ENCODE measurements at places on chromosomes 12 and 14. TPM values are rescaled to one million over a fixed set of nuclear protein-coding genes. Genes with fewer than 3 reads are reported as not detected.
A peak's percentile ranks its signal among the peaks of the same experiment; 100 is the strongest.

DNA sequence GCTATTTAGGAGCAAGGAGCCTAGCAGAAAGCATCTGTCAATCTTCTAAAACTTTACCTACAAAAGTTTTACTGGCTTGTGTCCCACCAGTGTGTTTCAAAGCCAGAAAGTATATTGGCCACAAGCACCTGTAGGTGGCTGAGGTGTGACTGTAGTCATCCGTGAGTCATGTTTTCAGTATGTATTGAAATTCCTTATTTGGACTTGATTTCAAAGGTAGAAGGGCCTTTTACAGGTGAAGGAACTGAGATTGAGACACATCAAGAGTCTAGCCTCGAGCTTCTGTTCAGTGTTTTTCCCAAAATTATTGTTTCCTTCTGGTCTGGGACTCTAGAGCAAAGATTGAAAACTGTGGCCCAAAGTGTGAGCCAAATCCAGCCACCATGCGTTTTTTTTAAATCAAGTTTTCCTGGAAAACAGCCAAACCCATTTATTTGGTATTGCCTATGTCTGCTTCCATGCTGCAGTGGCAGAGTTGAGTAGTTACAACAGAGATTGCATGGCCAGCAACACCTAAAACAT is 195.3 kb upstream of the BCL2L14 start:
- peak; percentile 40 for DNase-seq

The PPP1R1A gene
- not detected for total RNA-seq

The SMIM41 gene
- 2.0 TPM for total RNA-seq

- no peak for DNase-seq
Measured at GRCh38 chr14:52716155-52716554, 9.2 kb downstream of the PSMC6 start.

The CCDC197 gene
- total RNA-seq = not detected

GRCh38 chr14:105622329-105622955 is 96.1 kb downstream of the TMEM121 start:
- DNase-seq = no peak

GRCh38 chr12:5985471-5985870 is 40.4 kb upstream of the ANO2 start:
- no peak for DNase-seq

- DNase-seq = no peak
Measured at GRCh38 chr12:31958569-31959160, 550 bp upstream of the RESF1 start.

The RASSF8 gene
- 50.6 TPM for total RNA-seq

- DNase-seq = no peak
Measured at GRCh38 chr14:38629412-38629811, 373.5 kb upstream of the CLEC14A start.

GRCh38 chr12:92111256-92111655 is 34.4 kb downstream of the BTG1 start:
- DNase-seq = no peak
